ENCODE measurements at places on chromosomes 11 and 22.

GRCh38 chr11:128513915-128514681 is 73.3 kb downstream of the ETS1 start:
- DNase-seq, result no peak

DNA sequence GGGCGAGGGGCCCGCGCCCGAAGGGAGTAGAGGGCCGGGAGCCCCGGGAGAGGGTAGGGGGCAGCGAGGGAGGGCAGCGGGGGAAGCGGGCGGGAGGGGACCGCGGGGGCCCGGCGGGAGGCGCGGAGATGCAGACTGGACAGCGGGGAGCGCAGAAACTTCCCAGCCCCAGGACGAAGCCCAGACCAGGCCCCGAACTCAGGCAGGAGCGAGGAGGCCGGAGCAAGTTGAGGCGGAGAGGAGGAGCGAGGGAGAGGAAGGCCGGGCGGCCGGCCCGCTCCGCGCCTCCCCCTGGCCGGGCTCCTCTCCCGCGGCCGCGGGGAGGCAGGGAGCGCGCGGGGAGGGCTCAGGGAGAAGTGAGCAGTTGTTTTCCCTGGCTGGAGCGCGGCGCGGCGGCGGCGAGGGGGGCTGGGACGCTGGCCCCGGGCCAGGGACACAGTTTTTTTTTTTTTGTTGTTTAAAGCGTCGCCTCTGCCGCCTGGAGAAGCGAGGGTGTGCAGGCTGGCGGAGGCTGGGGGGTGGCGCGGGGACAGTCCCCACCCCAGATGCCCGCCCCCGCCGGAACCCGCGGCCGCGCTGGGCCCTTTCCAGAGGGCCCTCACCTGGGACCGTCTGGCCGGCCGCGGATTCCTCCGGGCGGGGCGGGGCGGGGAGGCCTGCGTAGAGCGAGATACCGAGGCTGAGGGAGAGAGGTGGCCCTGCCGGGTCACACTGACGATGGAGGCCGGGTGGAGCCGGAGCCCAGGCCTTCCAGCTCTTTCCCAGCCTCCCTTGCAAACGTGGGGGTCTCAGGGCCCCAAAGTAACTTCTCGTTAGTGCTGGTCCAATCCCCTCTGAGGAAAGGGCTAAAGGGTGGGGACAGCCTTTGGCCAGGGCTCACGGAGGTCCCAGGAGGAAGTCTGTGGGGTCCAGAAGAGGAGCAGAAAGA is at the start of gene LTBP3:
Gene LTBP3, minus strand, starts transcription at position 358 of the 928 bp plus-strand sequence. CDS start 400 bp downstream, outside the sequence.
- DNase-seq, result no peak

DNA sequence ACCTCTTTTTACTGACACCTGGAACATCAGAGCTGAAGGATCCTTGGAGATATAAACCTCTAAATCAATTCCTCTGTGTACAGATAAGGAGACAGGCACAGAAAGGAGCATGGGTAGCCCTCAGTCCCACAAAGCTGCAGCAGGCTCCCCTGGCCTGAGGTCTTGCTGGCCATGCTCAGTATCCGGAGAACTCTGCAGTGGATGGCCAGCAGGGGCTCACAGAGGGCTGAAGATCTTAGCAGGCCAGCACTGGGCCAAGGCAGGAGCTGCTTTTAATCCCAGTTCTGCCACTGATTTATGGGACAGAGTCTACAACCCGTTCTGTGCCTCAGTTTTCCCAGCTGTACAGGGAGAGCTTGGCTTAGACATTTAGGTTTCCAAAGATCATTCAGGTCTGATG is 52.6 kb upstream of the LRRC32 start:
- no peak for DNase-seq

DNA sequence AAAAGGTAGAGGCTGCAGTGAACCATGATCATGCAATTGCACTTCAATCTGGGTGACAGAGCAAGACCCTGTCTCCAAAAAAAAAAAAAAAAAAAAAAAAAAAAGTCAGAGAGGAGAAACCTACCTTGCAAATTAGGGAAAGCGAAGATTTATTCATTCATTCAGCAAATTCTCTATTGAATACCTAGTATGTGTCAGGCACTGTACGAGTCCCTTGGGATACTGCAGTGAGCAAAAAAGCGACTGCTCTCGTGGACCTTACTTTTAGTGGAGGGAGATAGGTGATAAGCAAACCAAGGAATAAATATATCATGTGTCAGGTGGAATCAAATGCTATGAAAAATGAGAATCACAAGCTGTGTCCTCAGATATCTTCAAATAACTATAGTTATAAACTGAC is 101.3 kb downstream of the STIM1 start:
- no peak for DNase-seq

DNA sequence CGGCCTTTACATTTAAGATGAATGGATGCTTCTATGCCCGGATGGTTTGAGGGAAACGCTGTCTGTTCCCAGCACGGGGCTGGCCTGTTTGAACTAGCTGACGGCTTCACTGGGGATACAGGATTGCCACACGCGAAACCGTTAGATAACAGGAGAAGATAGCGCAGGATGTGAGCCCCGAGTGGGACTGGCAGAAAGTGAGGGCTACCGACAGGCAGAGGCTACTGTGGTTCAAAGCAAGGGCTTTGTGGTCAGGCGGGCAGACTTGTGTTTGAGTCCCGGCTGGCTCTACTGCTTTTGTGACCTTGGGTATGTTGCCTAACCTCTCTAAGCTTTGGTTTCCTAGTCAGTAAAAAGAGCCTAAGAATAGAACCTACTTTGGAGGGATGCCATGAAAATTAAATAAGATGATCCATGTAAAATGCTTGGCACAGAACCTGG is 2.8 kb upstream of the OAF start:
- no peak for DNase-seq

GRCh38 chr11:128684549-128685401 is 9.1 kb upstream of the FLI1 start:
- no peak for DNase-seq

GRCh38 chr22:23402275-23403151 is 177.6 kb downstream of the IGLL1 start:
- DNase-seq, result no peak

DNA sequence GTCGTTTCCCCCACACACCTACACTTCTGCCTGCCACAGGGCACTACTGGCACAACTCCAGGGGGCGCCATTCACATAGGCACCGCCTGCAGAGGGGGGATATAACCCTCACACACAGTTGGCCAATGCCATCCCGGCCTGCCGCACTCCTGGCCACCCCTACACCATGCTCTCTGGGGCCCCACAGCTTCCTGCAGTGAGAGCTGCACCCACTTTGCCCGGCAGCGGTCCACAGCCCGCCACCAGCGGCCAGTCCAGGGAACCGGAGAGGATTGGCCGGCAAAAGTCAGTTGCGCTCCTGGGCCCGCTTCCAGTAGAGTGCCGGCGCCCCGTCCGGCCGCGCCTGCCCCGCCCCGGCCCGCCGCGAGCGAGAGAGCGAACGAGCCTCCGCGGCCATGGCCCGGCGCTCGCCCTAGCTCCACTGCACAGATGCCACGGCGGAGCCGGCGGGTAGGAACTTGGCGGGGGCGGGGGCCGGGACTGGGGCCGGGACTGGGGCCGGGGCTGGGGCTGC is 25.6 kb upstream of the SUSD2 start:
- peak; percentile 42 for DNase-seq

- no peak for DNase-seq
Measured at GRCh38 chr11:44066732-44067141, 667 bp downstream of the ACCS start.

- no peak for DNase-seq
Measured at GRCh38 chr11:56932572-56933220, 56.0 kb upstream of the OR5AK2 start.

DNA sequence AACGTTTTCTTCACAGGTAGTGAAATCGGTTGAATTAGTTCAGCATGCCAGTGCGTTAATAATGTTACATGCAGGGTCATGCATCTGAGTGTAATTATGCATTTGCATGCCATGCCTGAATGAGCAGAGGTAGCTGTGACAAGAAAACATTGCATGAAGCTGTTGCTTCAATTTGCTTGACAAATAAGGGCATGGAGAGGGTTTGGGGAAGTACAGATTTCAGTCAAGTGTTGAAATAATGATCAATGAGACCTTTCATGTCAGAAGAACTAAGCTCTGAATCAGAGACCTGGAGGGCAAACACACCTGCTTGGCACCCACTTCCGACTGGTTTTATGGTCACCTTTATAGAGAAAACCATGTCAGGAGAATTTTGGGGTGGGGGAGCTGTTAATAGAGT is 221.4 kb downstream of the DBX1 start:
- DNase-seq, result no peak

- no peak for DNase-seq
Measured at GRCh38 chr11:134866981-134867675, 455.1 kb upstream of the B3GAT1 start.

GRCh38 chr11:18492888-18493287 is 33.9 kb downstream of the TSG101 start:
- no peak for DNase-seq

GRCh38 chr11:64146036-64146955 is 19.6 kb downstream of the MACROD1 start:
- DNase-seq, result peak; percentile 75

- DNase-seq, result no peak
Measured at GRCh38 chr11:9046481-9046880, 42.7 kb upstream of the NRIP3 start.

- DNase-seq, result no peak
Measured at GRCh38 chr11:64516226-64516625, 74.8 kb upstream of the SLC22A12 start.

GRCh38 chr11:70737816-70738630 is 339.7 kb downstream of the CTTN start:
- DNase-seq, result no peak

- DNase-seq, result no peak
Measured at GRCh38 chr22:42418811-42419242, 13.4 kb downstream of the NFAM1 start.

- no peak for DNase-seq
Measured at GRCh38 chr11:129855086-129855485, 39.4 kb downstream of the TMEM45B start.

GRCh38 chr11:62245271-62245753 is 3.3 kb downstream of the SCGB1D2 start:
- no peak for DNase-seq

DNA sequence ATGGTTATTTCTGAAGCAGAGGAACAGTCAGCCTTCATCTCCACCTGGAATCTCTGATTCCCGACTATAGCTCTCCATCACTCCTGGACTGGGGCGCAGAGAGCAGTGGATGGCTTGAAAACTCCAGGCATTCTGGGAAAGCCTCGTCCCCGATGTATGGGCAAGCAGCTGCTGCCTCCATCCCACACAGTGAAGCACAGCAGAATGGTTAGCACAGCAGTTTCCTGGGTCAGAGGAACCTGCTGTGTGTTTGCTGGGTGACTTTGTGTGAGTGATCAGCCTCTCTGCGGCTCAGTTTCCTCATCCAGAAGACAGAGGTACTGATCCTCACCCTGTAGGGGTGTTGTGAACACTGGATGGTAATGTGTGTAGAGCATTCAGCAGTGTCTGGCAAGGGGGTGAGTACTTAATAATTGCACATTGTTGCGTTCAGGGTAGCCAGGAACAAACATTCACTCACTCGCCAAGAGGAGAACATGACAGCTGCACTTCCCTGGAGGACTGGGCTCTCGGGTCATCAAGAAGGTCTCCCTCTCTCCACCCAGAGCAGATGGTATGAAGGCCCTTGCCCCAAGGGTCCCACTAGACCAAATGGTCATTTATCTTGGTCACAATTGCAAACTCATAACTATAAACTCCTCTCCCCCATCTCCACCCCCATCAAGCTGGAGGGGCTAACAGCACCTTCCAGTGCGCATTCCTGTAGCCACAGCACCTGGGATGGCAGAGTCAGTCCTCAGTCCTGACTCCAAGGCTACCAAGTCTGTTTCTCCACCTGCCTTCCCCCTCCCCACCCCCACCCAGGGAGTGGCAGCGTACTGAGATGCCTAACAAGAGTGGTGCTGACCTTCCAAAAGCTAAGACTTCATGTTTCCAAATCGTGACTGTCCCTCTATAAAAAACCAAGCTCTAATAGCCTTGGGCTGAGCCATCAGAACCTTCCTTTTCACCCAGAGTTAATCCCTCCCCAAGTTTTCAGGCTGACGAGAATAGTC is 1.5 kb upstream of the CHST1 start:
- no peak for DNase-seq

GRCh38 chr22:39360242-39360641 is 10.5 kb downstream of the SYNGR1 start:
- no peak for DNase-seq

DNA sequence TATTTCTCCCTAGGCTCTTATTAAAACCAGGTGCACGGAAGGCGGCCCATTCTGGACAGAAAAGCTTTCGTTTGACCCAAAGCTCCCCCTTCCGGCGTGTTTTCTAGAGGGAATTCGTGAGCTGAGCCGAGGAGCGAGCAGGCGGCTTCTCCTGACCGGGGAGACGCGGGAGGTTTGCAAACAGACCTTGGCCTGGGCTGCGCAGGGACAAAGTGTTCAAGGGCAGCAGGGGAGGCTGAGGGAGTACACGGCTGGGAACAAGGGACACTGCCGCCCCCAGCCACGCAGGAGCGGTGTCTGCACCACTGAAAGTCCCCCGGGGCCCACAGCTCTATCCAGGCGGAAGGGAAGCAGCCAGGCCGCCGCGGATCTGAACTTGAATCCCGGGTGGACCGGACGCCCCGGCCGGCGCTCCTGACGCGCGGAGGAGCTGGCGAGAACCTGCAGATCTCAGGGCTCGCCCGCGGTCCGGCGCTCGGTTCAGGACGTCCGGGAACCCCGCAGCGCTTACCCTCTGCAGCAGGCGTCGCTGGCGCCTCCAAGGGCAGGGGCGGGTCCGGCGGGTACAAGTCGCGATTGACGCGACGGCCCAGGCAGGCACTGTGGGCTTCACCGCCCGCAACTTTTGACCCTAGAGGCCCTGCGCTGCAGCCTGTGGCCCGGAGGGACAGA is 101.9 kb downstream of the WT1 start:
- no peak for DNase-seq

- no peak for DNase-seq
Measured at GRCh38 chr11:78938971-78939370, 364.3 kb upstream of the NARS2 start.

DNA sequence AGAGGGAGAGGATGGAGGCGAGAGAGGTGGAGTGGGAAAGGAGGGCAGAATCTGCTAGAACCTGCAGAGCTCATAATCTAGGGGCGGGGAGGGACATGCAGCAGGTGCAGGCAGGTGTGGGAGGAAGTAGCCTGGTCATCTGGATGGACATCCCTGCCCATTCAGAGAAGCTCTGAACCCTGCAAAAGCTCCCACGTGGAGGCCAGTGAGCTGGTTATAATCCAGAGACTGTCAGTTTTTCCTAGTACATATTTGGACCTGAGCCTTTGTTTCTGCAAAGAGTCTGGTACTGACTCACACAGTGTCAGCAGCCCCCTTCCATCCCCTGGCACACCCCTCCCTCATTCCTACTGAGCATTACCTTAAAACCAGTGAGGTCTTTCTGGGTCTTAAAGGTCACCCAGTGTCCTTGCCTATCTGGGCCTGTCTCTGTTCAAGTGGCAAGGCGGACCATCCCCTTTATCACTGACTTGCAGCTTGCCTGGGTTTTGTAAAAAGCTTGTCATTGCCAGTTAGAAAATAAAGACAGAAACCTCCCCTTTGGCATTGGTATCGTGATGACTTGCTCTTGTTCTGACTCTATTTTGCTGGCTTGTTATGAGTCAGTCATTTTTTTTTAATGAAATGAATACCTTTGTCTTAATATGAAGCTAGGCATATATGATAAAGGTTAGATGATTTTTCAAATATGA is 26.1 kb downstream of the PTPRJ start:
- DNase-seq, result no peak

- DNase-seq, result no peak
Measured at GRCh38 chr22:19786959-19787848, 26.6 kb downstream of the TBX1 start.
